ENCODE measurements at places on chromosomes 1 and 21.

GRCh38 chr1:229574679-229575442 is 16.4 kb upstream of the ABCB10 start:
- no peak for DNase-seq

DNA sequence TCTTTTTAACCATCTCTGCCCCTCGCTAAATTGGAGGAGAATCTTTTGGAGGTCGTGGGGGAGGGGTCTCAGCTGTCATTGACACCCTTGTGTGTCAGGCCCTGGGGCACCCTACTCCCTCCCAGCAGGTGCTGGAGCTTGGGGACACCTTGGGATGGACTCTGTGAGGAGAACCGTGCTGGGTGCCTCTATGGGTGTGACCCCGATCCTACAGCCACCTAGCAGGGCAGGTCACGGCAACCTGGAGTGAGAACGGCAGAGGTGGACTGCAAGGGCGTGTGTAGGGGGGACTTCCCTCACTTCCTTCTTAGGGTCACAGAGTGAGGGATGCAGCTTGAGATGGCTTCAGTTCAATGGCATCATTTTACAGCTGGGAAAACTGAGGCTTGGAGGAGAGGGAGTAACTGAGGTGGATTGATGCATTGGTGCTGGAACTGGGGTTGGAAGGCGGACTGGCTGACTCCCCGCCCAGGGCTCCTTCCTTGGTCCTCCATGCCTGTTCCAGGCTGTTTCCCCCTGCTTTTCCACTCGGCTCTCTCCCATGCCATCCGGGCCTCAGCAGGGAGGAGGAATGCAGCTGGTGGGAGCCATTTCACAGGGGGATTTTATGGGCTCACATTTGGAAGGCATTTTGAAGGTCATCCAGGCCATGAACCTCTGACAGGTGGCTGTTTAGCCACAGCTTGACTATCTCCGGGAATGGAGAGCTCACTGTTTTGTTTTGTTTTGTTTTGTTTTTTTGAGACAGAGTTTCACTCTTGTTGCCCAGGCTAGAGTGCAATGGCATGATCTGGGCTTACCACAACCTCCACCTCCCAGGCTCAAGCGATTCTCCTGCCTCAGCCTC is 18.8 kb upstream of the ARHGEF10L start:
- DNase-seq = no peak

GRCh38 chr1:34361781-34362357 is 185.2 kb downstream of the C1orf94 start:
- DNase-seq = no peak

DNA sequence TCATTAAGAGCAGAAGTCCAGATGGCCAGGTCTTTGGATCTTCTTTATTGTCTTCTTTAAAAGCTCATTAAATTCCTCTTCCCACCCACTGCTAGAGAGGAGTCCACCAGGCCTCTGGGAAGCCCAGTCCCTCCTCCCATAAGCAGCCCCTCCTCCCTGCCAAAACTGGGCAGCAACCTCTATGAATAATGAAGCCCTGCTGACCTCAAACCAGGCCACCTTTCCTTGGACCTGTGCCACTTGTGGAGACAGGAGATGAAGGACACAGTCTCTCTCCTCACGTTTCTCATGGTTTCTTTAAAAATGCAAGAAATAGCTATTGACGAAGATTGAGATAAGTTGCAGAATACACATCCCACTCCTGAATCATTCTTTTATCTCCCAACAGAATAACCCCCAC is 112.8 kb downstream of the EDEM3 start:
- no peak for DNase-seq

DNA sequence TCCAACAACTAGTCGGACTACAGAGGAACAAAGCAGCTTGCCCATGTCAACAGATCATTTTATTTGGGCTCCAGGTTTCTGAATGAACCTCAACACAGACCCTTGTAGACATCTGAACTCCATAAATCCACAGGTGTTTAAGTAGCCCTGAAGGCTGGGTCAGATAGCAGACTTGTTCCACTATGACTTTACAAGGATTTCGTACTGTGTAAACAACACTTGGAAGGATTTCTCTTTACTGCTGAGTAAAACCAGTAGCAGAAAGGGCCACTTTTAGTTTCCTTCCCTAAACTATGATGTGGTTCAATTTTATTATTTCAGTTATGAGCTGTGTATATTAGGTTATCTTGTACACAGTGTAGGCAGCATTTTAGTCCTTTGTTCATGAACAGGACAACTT is 316.4 kb upstream of the ADGRL2 start:
- DNase-seq = no peak

DNA sequence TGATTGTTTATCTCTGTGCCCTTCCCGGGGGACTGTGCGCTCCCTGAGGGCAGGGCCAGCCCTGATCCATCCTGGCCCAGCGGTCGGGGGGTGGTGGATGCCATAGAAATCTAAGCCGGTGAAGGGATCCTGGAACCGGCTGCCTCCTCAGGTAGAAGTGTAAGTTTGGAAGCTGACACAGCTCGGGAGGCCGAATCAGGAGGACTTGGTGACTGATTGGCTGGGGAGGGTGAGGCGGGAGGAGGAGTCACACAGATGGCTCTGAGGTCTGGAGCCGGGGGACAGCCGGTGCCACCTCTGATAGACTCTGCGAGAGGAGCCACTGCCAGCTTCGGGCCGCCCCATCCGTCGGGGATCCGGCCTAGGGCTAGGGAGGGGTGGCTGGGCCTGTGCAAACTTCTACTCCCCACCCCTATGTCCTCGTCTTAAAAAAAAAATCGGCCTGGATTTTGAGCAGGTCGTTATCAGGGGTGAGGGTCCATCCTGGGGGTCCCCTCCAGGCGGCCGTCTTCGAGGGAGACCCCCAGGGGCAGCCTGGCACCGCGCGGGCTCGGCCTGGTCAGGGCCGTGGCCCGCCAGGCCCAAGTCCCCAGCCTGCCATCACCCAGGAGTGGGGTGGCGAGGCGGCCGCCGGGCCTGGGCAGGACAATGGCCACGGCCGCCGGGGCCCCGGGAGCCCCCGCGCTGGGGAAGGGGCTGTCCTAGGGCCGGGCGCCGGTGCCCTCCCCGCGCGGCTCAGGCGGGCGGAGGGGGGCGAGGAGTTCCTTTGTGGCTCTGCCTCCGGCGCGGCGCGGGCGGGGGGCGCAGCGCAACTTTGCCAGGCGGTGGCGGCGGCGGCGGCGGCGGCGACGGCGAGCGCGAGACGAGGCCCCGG is 708 bp upstream of the ZNF362 start:
- peak; percentile 78 for DNase-seq

DNA sequence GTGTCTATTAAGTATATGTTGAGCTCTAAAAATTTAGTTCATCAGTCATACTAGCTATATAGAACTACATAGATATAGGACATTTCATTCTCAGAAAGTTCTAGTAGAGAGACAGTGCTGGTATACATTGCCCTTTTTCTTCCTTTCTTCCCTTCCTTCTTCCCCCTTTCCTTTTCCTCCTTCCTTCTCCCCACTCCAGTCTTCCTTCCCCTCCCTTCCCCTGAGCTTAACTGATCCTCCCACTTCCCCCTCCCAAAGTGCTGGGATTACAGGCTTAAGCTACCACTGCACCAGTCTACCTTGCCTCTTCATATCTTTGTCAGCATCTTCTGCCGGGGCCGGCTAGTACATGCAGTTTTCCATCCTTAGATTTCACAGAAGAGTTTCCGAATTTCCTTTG is 12.1 kb downstream of the THRAP3 start:
- no peak for DNase-seq

- DNase-seq = no peak
Observed at GRCh38 chr1:156948708-156949107, 28.3 kb downstream of the LRRC71 start.

DNA sequence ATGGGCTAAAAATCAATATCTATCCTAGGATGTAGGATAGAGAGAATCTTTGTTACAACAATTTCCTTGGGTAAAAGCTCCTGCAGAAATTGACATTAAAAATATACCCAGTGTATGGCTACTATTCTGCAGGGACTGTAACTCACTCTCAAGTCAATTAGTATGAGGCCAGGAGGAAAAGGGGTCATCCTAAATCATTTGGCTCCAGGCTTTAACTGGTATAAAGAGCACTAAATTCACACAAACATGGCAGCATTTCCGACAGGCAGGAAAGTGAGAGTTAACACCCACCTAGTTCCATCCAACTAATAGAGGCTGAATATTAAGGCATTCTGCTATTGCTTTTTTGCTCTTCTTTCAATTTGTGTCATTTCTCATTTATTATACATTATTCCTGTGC is 218.6 kb upstream of the C1orf87 start:
- DNase-seq = no peak

GRCh38 chr21:15976807-15977206 is 247.0 kb downstream of the USP25 start:
- DNase-seq = no peak

GRCh38 chr1:48750109-48750508 is 26.6 kb downstream of the BEND5 start:
- DNase-seq = no peak

GRCh38 chr1:181106479-181106878 is 18.0 kb downstream of the IER5 start:
- no peak for DNase-seq

Data from activated CD4-positive, alpha-beta memory T cell treated with anti-CD3 and anti-CD28 coated beads for 36 hours (primary cell).